Right cardiac atrium (tissue), 5 donors: ENCODE measurements at places on chromosomes 1 and 21. TPM values are rescaled to one million over a fixed set of nuclear protein-coding genes. Genes with fewer than 3 reads are reported as not detected.

FCRL1 gene
- total RNA-seq, result not detected

GBP1 gene
- 6.4 TPM for total RNA-seq

ERG gene
- 20.1 TPM for total RNA-seq

SH2D1B gene
- not detected for total RNA-seq

CNR2 gene
- not detected for total RNA-seq

RSPH1 gene
- not detected for total RNA-seq

LYPLA2 gene
- 33.3 TPM for total RNA-seq

SLAMF8 gene
- total RNA-seq, result 2.3 TPM

CLEC20A gene
- 0.51 TPM for total RNA-seq

KRTAP10-3 gene
- not detected for total RNA-seq

CD1E gene
- 0.29 TPM for total RNA-seq

SLC22A15 gene
- 9.3 TPM for total RNA-seq

SORT1 gene
- 152 TPM for total RNA-seq

CLDN19 gene
- not detected for total RNA-seq

KCND3 gene
- 25.6 TPM for total RNA-seq

KCNH1 gene
- not detected for total RNA-seq

BEND5 gene
- 4.0 TPM for total RNA-seq

GBP7 gene
- 0.11 TPM for total RNA-seq

PIGR gene
- total RNA-seq, result 0.59 TPM

EDARADD gene
- total RNA-seq, result 0.18 TPM

CACNA1S gene
- not detected for total RNA-seq

RIT1 gene
- total RNA-seq, result 26.2 TPM

PRAMEF25 gene
- total RNA-seq, result not detected

ICOSLG gene
- 0.93 TPM for total RNA-seq

KIF21B gene
- 0.57 TPM for total RNA-seq

PEAR1 gene
- 8.4 TPM for total RNA-seq

APOBEC4 gene
- total RNA-seq, result not detected

OR10Z1 gene
- not detected for total RNA-seq

SLC1A7 gene
- total RNA-seq, result 1.5 TPM

GJA9 gene
- not detected for total RNA-seq

KLF17 gene
- not detected for total RNA-seq

DNAI4 gene
- total RNA-seq, result 21.3 TPM

SLFNL1 gene
- total RNA-seq, result 0.28 TPM

AQP10 gene
- 0.19 TPM for total RNA-seq

ANGPTL7 gene
- 3.9 TPM for total RNA-seq

RGS1 gene
- 9.2 TPM for total RNA-seq

ASPM gene
- total RNA-seq, result 0.37 TPM

RNF186 gene
- total RNA-seq, result not detected
